ENCODE measurements at places on chromosomes 7 and 10.

- no peak for DNase-seq
These were observed 62.0 kb upstream of the STEAP4 start for GRCh38 chr7:88368686-88369085.

DNA sequence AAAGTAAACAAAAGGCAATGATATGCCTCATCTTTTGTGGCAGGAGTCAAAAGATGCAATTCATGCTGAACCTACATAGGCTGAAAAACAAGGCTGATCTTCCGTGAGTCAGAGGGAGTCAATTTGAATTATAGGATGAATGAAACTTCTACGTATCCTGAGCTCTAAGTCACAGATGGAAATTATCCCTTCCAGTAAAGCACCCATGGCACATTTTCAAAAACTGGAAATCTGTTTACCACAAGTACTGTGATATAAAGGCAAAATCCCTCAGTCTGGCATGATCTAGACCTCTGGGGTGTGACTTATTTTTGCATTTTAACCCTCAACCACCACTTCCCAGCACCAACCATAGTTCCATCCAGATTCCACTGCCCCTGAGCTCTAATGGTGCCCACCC is 69.6 kb downstream of the NRG3 start:
- DNase-seq = no peak

GRCh38 chr7:28700096-28700495 is 258.0 kb downstream of the TRIL start:
- no peak for DNase-seq

DNA sequence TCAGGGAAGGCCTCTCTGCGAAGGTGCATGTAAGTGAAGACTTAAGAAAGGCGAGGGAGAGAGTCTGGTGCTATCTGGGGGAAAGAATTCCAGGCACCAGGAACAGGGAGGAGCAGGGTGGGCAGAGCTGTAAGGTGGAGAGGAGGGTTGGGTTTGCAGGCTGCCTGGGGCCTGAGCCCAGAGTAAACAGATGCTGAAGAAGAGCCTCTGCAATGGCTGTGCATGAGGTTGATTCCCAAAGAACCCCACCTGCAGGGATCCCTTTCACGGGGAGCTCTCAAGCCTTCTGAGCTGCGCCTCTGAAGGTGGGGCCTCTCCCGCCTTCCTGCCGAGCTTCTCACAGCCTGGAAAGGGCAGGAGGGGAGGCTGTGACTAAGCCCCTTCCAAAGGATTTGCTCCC is 115.1 kb downstream of the RNF216 start:
- no peak for DNase-seq

DNA sequence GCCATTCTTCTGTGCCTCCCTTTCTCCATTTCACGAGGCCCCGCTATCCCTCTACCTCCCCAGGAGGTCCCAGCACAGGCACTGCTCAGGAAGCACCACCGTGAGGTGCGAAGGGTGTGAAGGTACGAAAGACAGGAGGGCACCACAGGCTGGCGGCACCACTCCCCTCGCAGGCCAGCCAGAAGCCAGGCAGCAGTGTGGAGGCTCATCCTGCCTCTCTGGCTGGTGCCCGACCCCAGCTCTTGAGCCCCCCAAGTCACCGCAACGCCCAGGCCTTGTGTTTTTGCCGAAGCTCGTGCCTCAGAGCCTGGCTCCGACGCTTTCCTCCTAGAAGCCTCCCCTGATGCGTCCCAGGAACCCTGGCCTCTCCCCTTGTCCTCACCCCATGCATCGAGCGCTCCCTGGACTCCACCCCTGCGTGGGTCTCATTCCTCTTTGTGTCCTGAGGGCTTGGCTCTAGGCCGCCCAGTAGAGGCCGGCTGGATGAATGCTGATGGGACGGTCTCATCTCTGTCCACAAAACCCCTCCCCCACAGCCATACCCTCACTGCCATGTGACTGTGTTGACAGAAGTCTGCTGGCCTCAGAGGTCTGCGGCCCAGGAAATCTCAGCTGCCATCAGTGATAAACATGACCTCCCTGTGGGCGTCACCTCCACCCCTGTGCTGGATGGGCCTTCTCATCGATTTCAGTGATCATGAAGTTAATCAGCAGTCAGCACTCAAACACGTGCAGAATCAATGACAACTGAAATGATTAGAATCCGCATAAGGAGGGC is 19.3 kb downstream of the BRI3 start:
- DNase-seq = no peak

All from inflammatory macrophage treated with lipopolysaccharide for 4 hours (primary cell).